ENCODE measurements at places on chromosomes 11 and 22.

- DNase-seq, result no peak
Observed at GRCh38 chr22:35883031-35883620, 145.5 kb downstream of the RBFOX2 start.

- DNase-seq, result no peak
Observed at GRCh38 chr11:114358716-114359115, 41.6 kb downstream of the C11orf71 start.

- DNase-seq, result no peak
Observed at GRCh38 chr22:41654322-41654721, 33.2 kb downstream of the XRCC6 start.

GRCh38 chr11:36060926-36061325, 117.1 kb downstream of the LDLRAD3 start:
- DNase-seq, result no peak

DNA sequence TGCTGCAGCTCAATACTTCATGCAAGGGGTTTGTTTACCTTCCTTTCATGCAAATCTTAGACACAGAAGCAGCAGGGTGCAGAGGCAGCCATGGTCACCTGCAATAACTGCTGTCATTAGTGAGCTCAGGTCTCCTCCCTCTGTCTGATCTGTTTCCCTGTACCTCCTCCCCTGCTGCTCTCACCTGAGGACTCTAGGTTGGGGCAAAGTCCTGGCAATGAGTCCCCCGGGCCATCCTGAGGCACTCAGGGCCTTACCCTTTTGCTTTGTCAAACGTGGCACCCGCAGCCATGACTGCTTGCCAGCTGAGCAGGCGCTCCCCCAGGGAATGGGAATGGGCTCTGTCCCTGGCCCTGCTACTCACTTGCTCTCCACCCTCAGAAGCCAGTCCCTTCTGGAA, 3.9 kb downstream of the LRRC10B start:
- no peak for DNase-seq

DNA sequence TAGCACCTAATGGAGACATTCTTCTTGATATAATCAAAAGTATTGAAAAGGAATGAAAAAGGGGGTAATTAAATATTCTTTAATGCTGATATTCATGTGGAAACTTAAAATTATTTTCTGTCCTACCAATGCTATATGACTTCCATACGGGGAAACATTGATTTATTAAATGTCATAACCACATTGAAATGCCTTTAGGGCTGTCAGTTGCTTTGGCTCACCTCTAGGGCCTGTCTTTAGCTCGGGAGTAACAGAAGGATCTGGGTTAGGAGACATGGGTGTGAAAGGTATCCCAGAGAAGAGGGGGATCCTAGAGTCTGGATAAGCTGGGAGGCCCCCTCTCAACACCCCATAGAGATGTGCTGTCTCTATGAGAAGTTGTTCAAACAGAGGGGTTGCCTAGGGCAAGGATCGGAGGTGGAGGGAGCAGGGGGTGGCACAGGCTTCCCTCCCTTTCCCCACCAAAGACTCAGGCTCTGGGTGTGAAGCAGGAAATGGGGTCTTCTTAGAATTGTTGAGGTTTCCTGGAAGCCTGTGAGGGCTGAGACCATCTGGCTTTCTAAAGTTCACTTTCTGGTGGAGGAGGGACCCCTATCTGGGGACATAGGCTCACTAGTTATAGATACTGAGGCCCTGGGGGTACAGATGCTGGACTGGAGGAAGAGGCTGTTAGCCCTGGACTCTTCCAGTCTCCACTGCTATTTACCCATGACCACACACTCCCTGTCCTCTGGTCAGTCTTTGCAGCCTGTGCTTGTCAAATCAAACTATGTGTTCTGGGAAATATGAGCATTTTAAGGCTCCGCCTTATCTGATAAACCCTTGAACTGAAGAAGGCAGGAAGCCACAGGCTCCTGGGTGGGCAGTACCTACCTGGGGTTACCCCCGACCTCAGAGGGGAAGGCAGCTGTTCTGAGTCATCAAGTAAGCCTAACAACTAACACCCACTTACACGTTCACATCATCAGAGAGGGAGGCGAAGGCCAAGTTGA, 55.8 kb upstream of the RRAS2 start:
- no peak for DNase-seq

DNA sequence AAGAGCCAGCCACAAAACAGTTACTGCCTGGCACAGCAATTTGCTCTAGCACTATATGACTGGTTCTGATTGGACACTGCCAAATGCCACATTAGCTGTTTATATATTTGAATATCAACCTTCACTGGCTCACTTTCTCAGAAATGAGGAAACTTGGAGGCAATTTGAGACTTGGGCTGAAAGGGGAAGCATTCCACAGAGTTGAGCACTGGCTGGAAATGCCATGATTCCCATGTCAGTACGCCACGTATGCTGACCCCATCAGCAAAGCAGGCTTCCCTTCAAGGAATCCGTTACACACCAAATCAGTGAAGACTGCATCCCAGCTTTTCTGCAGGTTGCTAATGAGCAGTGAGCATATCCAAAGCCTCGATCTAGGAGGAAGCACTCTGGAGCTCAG, 34.7 kb downstream of the GALNT18 start:
- peak; percentile 9 for DNase-seq

DNA sequence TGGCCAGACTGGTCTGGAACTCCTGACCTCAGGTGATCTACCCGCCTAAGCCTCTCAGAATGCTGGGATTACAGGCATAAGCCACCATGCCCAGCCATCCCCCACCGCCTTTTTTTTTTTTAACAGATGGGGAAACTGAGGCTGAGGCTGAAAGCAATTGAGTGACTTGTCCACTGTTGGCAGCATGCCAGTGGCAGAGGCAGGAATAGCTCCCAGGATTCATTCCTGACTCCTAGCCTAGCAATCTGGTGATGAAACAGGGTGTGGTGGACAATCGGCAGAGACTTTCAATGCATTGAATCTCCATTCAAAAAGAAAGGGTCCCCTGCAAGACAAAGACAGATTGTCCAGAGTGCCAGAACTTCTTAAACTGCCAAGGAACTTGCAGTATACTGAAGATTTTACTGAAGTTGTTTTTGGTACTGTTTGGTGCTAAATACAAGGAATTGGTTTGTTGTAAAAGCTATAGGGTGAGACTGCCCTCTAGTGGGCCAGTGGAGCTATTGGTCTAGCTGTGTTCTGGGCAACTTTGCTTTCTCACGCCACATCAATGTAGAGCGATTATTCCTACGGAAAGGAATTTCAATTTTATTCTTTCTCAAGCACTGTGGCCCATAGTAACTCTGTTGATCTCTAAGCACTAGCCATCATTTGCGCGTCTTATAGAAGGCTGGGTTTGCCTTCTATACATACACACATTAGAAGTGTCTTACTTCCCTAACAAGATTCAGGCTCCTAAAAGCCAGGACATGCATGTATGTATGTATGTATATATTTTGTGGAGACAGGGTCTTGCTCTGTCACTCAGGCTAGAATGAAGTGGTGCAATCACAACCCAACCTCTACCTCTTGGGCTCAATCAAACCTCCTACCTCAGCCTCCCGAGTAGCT, 21.0 kb downstream of the C22orf31 start:
- peak; percentile 52 for DNase-seq

- no peak for DNase-seq
Observed at GRCh38 chr11:20097319-20098221, 62.7 kb downstream of the DBX1 start.

DNA sequence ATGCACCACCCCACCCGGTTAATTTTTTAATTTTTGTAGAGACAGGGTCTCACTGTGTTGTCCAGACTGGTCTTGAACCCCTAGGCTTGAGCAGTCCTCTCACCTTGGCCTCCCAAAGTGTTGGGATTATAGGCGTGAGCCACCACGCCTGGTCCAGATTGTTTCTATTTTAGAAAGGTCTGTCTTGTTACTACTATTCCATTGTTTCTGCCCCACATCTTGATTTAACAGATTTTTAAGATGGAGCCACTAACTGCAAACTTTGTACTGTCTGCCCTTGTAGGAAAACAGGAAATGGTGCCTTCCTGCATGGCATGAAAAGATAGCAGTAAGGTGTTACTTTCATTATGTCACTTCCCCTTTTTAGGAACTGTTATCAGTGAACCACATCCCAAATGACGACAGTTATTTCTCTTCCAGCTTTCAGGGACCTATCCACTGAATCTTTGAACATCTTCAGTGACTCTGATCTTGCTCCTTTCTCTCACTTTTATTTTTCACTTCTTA, 23.2 kb downstream of the TAF1D start:
- DNase-seq, result no peak

GRCh38 chr22:43060183-43060582, 29.0 kb downstream of the TTLL1 start:
- DNase-seq, result no peak

DNA sequence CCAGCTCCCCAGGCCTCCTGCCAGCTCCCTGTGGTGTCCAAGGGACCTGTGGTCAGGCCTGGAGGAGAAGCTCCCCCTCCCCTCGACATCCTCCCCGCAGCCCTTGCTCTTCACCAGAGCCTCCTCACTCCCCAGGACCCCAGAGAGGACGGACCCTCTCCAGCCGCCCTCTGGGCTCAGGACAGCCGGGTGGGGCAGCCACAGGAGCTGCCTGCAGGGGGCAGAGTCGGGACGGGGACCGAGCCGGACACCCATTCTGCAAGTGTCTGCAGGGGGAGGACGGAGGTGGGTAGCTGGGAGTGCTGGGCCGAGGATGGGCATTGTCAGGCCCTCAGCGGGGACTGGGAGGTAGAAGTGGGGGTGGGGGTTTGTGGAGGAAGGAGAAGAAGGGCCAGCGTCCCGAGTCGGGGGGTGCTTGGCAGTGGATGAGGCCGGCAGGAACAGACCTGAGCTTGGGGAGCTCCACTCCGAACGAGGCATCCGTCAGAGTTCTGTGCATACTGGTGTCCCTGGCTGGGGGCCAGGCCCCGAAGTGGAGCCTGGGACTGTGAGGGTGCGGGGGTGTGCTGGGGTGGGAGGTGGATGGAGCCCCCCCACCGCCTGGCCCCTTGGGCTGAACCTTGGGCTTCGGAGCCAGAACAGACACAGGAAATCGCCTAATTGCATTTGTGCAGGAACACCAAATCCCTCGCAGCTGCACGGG, 15.2 kb downstream of the PRR33 start:
- peak; percentile 91 for DNase-seq

- DNase-seq, result no peak
Observed at GRCh38 chr22:42282252-42282942, 11.9 kb upstream of the TCF20 start.

GRCh38 chr11:45922425-45923082, at the start of gene LARGE2:
Gene LARGE2 (plus strand): TSS chr11:45922656. CDS start chr11:45922883, 227 bp downstream.
- no peak for DNase-seq

DNA sequence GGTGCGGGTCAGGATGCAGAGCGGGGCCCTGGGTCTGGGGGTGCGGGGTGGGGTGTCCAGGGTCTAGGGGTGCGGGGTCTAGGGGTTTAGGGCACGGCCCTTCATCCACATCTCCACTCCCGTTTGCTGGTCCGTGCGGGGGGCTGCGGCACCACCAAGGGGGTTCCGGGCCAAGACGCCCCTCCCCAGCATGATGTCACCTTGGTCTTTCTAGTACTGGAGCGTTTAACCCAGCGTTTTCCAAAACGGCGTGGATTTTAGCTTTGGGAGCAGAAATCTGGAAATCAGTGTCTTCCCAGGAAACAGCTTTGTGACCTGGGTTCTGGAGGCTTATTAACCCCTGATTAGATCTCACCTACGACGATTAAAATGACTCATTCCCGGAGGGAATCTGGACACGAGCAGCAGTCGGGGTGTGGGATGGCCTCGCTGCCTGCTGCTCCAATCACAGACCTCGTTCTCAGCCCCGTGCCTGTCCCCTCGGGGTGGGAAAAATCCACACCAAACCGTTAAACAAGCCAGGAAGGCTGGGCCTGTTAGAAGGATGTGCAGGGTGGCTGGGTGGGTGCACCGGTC, 759 bp downstream of the AP2A2 start:
- no peak for DNase-seq

DNA sequence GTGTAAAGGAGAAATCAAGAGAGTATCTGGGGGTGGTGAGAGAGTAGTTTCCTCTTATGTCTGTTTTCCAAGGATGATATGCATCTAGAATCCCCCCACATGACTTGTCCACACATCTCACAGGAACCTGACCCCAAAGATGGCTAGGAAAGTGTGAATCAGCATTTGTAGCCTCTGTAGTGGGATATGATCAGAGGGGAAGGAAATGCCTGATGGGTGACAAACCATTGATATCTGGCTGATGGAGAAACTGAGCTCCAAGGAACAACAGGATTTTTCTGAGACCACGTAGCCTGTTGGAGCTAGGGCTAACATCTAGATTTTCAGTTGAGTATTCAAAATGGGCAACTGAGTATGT, 369.4 kb downstream of the DDX10 start:
- no peak for DNase-seq

- no peak for DNase-seq
Observed at GRCh38 chr22:20568502-20569058, 61.2 kb downstream of the MED15 start.

- DNase-seq, result no peak
Observed at GRCh38 chr11:3165916-3166267, 782 bp upstream of the OSBPL5 start.

- no peak for DNase-seq
Observed at GRCh38 chr11:77502346-77502905, 28.5 kb upstream of the PAK1 start.

- DNase-seq, result no peak
Observed at GRCh38 chr11:122898799-122899198, 16.2 kb downstream of the JHY start.

GRCh38 chr11:35639591-35640179, 21.4 kb downstream of the FJX1 start:
- no peak for DNase-seq

- no peak for DNase-seq
Observed at GRCh38 chr11:113952588-113952987, 22.3 kb upstream of the HTR3A start.

- DNase-seq, result no peak
Observed at GRCh38 chr11:132208477-132209055, 838.2 kb downstream of the NTM start.

Data from lower leg skin (tissue), 4 donors.